Heart right ventricle (tissue), 16 donors: ENCODE measurements at places on chromosomes 2 and 18. TPM values are rescaled to one million over a fixed set of nuclear protein-coding genes. Genes with fewer than 3 reads are reported as not detected.

DNA sequence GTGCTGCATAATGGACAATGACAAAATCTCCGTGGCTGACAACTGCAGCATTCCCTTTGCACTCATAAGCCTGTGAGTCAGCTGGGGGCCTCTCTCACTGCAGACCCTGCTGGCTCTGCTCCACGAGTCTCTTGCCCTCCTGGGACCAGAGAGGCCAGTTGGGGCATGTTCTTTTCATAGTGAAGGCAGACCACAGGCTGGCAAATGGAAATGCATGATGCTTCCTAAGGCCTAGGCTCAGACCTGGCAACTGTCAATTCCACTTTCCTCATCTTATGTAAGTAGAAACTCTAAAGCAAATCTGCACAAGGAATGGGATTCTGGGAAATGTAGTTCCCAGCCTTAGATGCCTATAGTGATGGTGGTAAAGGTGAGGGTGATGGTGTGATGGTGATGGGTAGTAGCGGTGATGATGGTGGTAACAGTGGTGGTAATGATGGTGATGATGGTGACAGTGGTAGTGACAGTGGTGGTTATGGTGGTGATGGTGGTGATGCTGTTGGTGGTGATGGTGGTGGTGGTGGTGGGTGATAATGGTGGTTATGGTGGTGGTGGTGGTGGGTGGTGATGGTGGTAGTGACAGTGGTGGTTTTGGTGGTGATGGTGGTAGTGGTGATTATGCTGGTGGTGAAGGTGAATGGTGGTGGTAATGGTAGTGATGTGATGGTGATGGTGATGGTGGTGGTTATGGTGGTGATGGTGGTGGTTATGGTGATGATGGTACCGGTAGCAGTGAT lies 185.8 kb upstream of the ARL4C start:
- no peak for DNase-seq
- no peaks in the 10 kb centered on the region for H3K27me3 ChIP-seq
- no peak overlapping the region for H3K4me3 ChIP-seq
- H3K4me1 ChIP-seq, result peaks cover 2% of the 10 kb centered on the region

DNA sequence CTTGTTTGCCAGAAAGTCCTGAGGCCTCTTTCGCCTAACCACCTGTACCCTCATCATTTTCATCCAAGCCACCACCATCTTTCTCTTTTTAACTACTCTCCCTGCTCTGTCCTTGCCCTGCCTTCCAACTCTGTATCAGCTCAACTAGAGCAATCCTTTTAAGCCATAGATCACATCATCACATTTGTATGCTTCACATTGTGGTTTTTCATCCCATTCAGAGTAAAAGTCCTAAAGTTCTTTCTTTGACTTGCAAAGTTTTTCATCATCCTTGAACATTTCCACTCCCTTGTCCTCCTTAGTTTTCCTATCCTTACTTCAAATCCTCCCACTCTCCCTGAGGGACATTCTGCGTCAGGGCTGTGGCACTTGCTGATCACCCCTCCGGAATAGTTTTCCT lies 73.9 kb downstream of the SLC39A10 start:
- H3K27me3 ChIP-seq, result no peaks in the 10 kb centered on the region
- no peak overlapping the region for H3K27ac ChIP-seq

DNA sequence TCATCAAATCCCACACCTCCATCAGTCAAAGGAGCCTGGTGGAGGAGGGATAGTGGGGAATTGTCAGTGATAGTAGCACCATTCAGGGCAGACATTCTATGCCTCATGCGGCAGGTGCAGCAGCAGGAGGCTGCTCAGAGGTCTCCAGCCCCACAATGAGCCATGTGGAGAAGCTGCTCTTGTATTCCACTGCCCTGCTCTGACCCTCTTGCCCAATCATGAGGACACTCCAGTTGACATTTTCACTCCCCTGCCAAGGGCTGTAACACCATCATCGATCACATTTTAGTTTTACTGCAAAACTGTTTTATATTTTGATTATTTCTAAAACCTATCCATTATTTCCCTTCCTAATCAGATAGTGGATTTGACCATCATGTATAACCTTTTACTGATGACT lies 487.6 kb upstream of the KLHL29 start:
- no peaks in the 10 kb centered on the region for H3K4me1 ChIP-seq
- no peak for DNase-seq
- no peak overlapping the region for H3K4me3 ChIP-seq

The CFC1 gene
- total RNA-seq, result not detected
